ENCODE measurements at places on chromosomes 2 and 18.

DNA sequence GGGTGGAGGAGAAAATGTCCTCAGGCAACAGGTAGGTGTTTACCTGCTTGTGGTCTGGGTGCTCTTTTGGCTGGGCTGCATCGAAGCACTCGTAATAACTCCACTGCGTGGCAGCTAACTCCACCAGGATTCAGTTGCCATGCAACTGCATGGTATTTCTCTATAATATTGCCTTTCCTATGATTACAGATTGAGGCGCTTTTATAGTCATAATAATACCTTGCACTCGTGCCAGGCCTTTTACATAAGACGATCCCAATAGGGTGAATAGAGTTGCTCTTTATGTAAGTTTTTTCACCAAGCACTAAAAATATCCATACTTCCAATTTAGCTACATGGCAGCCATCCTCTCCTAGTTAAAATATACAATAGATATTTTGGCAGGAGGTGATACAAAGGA, 19.7 kb upstream of the NYAP2 start:
- DNase-seq = no peak

GRCh38 chr18:45227001-45227742, 388.1 kb upstream of the SLC14A2 start:
- no peak for DNase-seq

DNA sequence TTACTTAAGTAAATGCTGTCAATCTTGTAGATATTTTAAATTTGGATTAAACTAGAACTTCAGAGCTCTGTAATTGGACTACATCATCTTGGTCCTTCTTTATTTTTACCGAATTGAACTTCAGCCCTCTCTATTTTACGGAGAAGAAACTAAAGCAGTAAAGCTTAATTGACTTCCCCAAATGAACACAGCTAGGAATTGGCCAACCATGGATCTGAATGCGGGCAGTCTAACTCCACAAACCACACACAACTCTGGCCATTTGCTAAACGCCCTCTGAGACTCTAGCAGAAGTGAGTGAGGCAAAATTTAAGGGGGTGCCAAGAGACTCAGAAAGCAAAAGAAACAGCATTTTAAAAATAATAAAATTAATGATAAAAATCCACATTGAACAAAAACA, 86.3 kb upstream of the KCTD1 start:
- DNase-seq = no peak

DNA sequence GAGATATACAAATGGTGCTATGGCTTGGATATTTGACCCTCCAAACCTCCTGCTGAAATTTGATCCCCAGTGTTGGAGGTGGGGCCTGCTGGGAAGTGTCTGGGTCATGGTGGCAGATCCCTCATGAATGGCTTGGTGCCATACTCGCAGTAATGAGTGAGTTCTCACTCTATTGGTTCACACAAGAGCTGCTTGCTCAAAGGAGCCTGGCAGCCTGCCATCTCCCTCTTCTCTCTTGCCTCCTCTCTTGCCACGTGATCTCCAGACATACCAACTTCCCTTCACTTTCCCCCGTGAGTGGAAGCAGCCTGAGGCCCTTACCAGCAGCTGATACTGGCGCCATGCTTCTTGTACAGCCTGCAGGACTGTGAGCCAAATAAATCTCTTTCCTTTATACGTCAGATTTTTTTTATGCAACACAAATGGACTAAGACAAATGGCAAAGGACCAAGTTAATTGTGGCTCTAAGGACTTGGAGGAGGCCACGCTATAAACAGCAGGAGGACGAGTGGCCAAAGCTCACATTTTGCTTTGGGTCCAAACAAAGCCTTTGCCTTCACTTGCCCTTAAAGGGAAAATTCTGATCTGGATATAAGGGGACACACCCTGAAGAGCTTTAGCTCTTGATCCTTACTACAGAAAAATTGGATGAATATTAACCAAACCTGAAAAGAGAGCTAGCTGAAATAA, 214.7 kb downstream of the SS18 start:
- no peak for DNase-seq

- no peak for DNase-seq
Observed at GRCh38 chr18:62768558-62768943, 53.2 kb downstream of the PHLPP1 start.

DNA sequence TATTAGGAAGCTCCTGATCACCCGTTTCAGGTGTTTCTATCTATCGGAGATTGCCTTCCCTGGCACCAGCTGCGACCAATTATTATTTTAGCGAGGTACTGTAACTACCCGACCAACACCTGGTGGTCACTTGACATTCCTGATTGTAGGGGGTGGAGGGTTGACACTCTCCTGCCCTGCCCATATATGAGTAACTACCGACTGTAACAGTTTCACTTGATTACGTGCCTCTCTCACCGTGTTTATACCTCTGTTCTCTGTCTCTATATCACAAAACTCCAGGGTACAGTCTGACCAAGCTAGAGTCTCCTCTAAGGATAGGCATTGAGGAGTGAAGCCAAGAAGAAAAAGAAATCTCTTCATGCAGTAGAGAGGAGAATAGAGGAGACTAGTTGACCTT, 268.0 kb upstream of the LRATD1 start:
- no peak for DNase-seq

DNA sequence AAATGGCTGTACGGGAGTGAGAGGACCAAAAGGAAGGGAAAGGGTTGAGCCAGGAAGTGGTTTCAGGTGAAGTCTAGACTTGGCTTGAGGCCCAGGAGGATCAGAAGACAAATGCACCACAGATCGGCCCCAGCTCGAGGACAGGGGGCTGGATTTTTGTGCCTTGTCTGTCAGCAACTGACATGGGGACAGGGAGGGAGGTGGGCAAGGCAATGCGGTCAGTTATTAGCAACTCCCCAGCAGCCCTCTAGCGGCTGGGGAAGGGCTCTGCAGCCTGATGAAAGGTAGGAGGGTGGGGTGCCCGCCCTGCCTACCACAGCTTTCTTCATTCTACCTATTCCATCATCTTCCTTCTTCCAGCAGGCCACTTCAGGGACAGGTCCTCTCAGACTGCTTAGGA, 50.0 kb downstream of the CPO start:
- no peak for DNase-seq

- peak; percentile 81 for DNase-seq
Observed at GRCh38 chr2:231666171-231667095, 41.9 kb upstream of the PTMA start.

DNA sequence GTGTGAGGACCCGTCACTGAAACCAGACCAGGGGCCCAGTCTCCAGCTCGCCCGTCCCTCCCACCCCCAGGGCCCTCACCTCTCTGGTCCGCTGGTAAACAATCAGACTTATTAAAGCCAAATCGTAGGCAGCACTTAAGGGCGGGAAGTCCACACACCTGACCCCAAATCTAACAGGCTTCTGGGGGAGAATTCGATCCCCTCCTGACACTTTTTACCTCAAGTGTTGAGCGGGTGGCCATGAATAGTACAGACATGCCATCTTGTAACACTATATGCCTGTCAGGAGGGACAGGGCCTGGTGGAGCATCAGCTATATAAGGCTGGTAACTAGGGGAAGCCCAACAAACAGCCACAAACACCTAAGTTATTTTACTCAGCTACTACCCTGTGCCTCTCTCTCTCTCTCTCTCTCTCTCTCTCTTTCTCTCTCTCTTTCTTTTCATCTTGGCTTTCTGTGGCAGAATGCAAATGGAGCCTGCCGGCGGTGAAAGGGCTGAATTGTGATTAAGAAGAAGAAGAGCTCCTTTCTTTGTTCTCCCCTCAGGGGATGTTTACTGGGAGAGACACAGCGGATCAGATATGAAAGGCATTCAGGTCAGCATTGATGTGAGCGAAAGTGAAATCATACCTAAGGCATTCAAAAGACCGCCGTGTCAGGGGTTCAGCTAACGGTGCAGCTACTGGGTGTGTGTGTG, 9.5 kb downstream of the ZEB2 start:
- DNase-seq = no peak

- no peak for DNase-seq
Observed at GRCh38 chr2:218020966-218021535, 18.3 kb upstream of the TNS1 start.

- no peak for DNase-seq
Observed at GRCh38 chr2:9310798-9311197, 104.2 kb downstream of the ASAP2 start.
